ENCODE measurements at places on chromosomes 16 and 17. TPM values are rescaled to one million over a fixed set of nuclear protein-coding genes. Genes with fewer than 3 reads are reported as not detected.

ITGAX gene
- 1.0 TPM for total RNA-seq

MFAP4 gene
- total RNA-seq = 29.2 TPM

RGS11 gene
- total RNA-seq = 0.52 TPM

ETV4 gene
- total RNA-seq = 1.6 TPM

TBX6 gene
- not detected for total RNA-seq

NTN1 gene
- total RNA-seq = 6.8 TPM

PARD6A gene
- total RNA-seq = 0.52 TPM

SDR42E2 gene
- not detected for total RNA-seq
